T-helper 9 cell (primary cell): ENCODE measurements at places on chromosomes 5 and 9.

GRCh38 chr5:6540111-6540827, 91.6 kb downstream of the UBE2QL1 start:
- DNase-seq, result no peak

GRCh38 chr9:78856144-78856543, 559.2 kb downstream of the PSAT1 start:
- DNase-seq, result no peak

- DNase-seq, result no peak
Observed at GRCh38 chr5:170756691-170757090, 26.8 kb upstream of the GABRP start.

DNA sequence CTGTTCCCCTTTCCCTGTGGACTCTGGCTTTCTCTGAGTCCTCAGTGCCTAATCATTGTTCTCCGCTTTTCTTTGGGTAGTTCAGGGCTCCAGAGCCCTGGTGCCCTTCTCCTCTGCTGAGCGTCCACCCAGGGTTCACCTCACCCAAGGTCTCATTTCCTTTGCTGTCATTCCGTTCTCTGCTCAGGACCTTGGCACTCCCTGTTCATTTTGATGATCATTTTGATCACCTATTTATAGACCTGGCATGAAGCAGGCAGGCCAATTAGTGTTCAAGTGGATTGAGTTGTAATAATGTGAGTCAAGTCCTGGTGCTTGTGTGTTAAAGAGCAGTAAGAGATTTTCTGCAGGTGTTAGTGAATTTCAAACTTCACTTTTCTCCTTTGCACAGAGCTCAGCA, 3.6 kb downstream of the TRIO start:
- no peak for DNase-seq

GRCh38 chr9:81112627-81113452, 576.5 kb downstream of the TLE1 start:
- no peak for DNase-seq

GRCh38 chr5:178377583-178378270, 145.1 kb upstream of the PHYKPL start:
- DNase-seq, result no peak

DNA sequence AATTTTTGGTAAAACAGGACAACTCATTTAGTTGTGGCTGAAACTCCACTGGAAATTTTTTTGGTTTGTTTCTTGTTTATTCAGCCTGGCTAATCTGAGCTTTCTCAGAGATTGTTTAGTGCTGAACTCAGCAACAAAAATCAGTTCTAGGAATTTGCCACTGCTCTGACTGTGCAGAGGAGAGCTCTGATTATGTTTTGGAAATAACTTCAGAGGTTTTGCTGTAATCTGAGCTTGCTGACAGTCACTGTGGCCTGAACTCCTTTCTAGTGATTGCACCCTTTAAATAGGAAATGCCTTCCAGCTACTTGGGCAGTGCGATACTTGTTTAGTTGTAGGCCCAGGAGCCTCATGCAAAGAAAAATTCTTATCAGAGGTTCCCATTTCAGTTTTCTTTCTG, 60.2 kb downstream of the OSTF1 start:
- DNase-seq, result no peak

- no peak for DNase-seq
Observed at GRCh38 chr9:18707061-18707461, 233.1 kb downstream of the ADAMTSL1 start.

DNA sequence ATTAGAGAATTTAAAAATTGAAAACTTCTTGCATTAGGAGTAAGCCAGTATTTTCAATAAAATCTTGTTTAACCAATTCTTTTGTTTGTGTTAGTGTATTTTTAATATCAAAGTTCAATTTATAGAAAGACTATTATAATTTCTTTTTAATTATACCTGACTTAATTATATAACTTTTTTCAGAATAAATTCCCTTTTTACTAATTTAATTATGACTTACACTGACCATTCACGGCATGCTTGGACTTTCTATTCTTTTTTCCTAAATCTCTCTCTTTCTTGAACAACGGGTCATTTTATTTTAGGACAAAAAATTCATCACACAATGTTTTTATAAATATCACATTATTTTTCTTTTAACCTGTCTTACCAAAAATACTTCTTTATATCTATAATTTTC, 555.3 kb upstream of the PTGER4 start:
- DNase-seq, result no peak

DNA sequence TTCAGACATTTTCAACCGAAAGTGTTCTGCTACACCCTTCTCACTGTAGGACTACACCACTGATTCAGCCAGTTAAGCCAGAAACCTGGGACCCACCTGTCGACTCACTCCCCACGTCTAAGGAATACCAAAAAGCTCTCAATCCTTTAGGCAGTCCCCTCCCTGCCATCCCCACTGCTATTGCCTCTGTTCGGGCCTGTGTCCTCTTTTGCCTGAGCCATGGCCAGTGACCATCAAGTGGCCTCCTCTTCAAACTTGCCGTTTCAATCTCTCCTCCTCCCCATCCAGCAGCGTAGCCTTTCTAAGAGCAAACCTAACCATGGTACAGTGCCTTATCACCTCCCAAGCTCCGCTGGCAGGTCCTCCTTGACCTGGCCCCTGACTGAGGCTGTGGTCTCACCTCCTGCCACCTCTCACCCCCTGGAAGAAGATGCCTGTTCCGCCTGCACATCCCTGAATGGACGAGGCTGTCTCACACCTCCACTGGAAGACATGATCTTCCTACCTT, 64.1 kb downstream of the GALNT12 start:
- DNase-seq, result no peak

DNA sequence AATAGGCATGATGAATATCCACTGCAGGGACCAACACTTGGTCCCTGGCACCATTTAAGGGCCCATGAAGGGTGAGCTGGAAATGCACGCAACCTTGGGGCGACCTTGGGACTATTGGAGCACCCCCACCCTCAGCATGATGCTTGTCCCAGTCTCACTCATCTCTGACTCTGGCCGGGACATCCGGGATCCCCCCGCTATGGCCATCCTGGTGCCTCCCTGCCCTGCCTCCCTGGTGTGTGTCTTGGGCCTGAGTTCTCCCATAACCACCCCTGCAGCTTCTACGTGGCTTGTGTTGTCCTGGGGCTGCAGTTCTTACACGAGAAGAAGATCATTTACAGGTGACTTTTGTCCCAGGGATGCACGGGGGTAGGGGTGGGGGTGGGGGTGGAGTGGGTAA, 5.9 kb downstream of the ZDHHC12 start:
- DNase-seq, result no peak

GRCh38 chr5:38799556-38800377, 46.0 kb upstream of the OSMR start:
- no peak for DNase-seq
